SJCRH30 (cell line): ENCODE measurements at places on chromosomes 11 and 22. TPM values are rescaled to one million over a fixed set of nuclear protein-coding genes. Genes with fewer than 3 reads are reported as not detected.

The B3GAT1 gene
- total RNA-seq: not detected in 2 replicates

The SFI1 gene
- 9.0 and 11.8 TPM in 2 replicates for total RNA-seq

The TBX1 gene
- total RNA-seq: 11.8 and 11.9 TPM in 2 replicates

The GAL gene
- not detected in 2 replicates for total RNA-seq

The MAPK8IP2 gene
- total RNA-seq: 0.48 and 0.99 TPM in 2 replicates

The HEPACAM gene
- total RNA-seq: 0.05 TPM in 1 of 2 replicates, not detected in the other

The SCUBE2 gene
- total RNA-seq: 0.35 and 0.40 TPM in 2 replicates

The FIBIN gene
- 0.15 and 0.36 TPM in 2 replicates for total RNA-seq

The DRD4 gene
- total RNA-seq: not detected in 2 replicates

The FGF3 gene
- total RNA-seq: not detected in 2 replicates

The INPP5J gene
- total RNA-seq: 0.10 and 0.12 TPM in 2 replicates

The CPT1A gene
- 0.02 and 0.51 TPM in 2 replicates for total RNA-seq

The C22orf23 gene
- not detected in 2 replicates for total RNA-seq
